ENCODE measurements at places on chromosomes 12 and 14.

GRCh38 chr12:53101931-53102781 lies 1.1 kb upstream of the SOAT2 start:
- no peak for DNase-seq

DNA sequence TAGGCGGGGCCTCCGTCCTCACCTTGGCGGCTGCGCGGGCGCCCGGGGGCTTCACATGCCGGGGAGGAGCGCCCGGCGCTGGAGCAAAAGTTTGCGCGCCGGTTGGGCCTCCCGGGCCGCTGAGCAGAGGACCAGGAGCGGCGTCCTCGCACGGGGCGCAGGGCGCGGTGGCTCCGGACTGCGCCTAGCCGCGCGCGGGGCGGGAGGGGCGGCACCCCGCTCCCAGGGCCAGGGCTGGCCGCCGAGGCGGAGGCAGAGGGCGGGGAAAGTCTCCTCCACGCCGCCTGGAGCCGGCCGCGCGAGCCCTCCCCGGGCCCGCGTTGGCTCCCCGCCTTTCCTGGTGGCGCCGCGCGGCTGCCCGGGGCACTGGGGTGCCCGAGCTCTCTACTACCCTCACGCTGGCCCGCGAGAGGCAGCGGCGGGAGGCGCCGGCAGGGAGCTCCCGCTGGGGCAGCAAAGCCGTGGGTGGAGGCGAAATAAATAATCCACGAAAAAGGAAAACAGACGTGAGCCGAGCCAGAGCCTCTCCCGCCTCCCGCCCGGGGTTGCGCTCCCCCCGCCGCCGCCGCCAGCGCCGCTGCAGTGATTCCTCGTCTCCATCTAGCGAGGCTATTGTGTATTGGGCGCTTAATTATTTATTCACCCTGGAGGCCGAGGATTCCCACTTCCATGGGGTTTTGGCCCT lies 400 bp upstream of the PRIMA1 start:
- DNase-seq, result peak; percentile 28

DNA sequence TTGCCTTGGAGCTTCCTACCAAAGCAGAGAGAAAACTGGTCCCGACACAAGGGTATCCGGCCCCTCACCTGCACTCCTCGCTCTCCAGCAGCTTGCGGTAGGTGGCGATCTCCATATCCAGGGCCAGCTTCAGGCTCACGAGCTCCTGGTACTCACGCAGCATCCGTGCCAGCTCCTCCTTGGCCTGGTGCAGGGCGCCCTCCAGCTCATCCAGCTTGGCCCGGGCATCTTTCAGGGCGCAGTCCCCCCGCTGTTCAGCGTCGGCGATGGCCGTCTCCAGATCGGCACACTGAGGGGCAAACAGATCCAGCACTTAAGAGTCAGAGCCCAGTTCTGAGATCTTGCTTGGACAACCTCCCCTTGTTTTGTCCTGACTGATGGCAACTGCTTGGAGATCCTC lies 13.7 kb downstream of the KRT72 start:
- DNase-seq, result no peak

DNA sequence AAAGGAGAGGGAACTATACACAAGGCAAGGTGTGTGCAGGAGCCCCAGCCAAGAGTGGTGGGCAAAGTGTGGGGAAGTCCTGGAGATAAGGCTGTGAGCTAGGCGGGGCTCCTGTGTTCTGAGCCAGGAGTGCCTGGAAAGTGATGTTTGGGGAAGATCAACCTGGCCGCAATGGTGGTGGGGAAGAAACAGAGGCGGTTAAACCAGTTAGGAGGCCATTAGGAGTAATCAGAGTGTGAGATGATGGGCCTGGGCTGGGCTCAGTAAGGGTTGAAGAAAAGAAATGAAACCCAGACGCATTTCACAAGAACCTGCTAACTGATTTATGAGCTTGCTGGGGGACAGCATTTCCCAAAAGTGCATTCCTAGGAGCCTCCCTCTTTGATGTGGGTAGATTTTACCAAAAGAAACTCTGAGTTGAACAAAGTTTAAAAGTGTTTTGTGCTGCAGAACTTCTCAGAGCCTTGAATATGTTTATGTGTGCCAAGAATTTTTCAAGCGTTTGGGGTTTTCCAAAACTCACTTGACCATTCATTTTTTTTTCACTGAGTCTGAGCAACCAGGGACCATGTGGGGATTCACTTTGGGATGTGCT lies 34.2 kb upstream of the LRP1-AS start:
- DNase-seq, result no peak

GRCh38 chr14:81245771-81246170 lies 25.0 kb upstream of the GTF2A1 start:
- no peak for DNase-seq

Data from COLO829 (cell line).